ENCODE measurements at places on chromosomes 13 and 19.

DNA sequence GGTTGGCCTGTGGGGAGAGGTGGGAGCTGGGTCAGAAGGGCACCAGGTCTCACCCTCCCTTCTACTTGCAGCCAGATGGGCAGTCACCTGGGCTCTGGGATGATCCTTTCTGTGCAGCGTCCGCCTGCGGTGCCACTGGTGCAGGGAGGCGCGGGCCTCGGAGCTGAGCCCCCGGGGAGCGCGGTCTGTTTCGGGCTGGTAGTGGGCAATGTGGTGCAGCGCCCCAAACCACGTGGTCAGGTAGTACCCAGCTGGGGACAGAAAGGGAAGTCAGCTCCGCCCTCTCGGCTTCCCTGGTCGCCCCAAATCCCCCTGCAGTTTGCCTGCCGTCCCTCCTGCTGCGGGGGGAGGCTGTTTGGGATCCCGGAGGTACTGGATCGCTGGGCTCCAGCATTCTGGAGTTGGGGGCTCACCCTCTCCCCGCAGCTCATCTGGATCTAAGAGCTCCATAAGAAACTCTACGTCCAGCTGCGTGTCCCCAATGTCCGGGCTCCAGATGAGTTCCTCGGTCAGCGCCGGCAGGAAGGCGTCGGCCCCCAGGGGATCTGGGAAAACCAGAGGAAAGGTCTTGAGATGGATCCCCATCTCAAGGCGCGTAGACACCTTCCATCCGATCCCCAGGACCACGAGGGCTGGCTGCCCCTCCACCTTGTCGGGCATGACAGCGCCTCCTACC lies 8.8 kb downstream of the RINL start:
- DNase-seq, result no peak

- no peak for DNase-seq
These were observed 46.0 kb upstream of the ZNF681 start for GRCh38 chr19:23804676-23805075.

DNA sequence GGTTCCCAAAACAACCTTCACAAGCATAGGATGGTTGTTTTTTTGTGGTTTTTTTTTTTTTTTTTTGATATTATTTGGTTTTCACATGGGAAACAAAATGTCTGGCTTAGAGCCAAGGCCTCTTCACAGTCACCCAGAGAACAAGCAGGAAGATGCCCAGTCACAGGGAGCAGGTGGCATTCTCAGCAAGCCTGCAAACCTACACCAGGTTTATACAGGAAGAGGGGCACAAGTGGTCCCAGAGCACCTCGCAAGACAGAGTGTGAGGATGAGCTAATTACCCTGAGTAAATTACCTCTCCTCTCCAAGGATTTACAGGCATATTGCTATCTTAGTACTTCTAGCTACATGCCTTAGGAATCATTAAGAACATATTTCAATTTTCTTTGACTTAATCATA lies 1375.6 kb downstream of the EFNB2 start:
- DNase-seq, result no peak

GRCh38 chr19:21322528-21322927 lies 6.7 kb downstream of the ZNF708 start:
- DNase-seq, result no peak

GRCh38 chr13:94333131-94333820 lies 146.2 kb downstream of the DCT start:
- no peak for DNase-seq

DNA sequence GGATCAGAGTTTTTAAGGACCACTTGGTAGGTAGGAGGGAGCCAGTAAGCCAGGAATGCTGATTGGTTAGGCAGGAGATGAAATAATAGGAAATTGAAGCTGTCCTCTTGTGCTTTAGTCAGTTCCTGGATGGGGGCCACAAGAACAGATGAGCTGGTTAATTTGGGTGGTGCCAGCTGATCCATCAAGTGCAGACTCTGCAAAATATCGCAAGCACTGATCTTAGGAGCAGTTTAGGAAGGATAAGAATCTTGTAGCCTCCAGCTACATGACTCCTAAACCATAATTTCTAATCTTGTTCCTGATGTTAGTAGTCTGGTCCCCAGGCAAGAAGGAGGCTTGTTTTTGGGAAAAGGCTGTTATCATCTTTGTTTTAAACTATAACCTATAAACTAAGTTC lies 117.9 kb upstream of the GPR12 start:
- no peak for DNase-seq

- no peak for DNase-seq
These were observed 7.8 kb downstream of the CEACAM4 start for GRCh38 chr19:41619018-41619556.

- no peak for DNase-seq
These were observed 110.9 kb upstream of the FRY start for GRCh38 chr13:31920727-31921100.

DNA sequence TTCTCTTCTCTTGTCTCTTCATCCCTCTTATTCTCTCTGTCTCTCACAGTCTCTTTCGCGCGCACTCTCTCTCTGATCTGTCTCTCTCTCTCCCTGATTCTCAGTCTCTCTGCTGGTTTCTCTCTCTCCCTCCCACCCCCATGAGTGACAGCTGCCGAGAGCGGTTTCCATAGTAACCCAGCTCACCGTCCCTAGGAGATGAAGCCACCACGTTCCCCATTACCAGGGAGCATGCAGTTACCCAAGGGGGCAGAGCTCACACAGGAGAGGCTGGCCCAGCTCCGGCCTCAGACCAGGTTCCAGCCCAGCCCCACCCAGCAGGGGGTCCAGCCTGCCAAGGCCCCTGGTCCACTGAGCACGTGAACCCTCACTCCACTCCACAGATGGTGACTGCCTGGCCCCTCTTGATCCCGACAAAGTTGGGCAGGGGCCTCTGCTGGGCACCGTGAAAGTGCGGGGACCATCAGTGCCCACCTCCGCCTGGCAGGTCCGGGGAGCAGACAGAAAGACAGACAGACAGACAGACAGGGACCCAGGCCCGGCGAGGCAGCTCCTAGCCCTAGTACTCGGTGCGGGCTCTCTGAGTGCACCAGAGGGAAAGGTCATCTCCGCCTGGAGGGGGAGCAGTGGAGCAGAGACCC lies 50.6 kb downstream of the CELF5 start:
- peak; percentile 71 for DNase-seq

- DNase-seq, result no peak
These were observed 1397.3 kb upstream of the MIR17HG start for GRCh38 chr13:89950225-89950624.

- peak; percentile 51 for DNase-seq
These were observed 12.9 kb downstream of the COL4A2 start for GRCh38 chr13:110319774-110320509.

DNA sequence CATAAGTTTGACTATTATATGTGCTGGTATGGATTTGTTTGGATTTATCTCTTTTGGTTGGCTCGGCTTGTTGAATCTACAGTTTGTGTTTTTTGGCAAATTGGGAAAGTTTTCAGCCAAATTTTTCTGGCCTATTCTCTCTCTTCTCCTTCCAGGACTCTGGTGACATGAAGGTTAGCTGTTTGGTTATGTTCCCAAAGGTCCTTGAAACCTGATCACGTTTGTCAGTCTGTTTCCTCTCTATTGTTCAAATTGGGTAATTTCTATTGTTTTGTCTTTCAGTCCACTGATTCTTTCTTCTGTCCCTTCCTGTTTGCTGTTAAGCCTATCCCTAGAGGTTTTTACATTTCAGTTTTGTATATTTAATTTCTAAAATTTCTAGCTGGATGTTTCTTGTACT lies 81.5 kb upstream of the SHISA2 start:
- DNase-seq, result no peak

DNA sequence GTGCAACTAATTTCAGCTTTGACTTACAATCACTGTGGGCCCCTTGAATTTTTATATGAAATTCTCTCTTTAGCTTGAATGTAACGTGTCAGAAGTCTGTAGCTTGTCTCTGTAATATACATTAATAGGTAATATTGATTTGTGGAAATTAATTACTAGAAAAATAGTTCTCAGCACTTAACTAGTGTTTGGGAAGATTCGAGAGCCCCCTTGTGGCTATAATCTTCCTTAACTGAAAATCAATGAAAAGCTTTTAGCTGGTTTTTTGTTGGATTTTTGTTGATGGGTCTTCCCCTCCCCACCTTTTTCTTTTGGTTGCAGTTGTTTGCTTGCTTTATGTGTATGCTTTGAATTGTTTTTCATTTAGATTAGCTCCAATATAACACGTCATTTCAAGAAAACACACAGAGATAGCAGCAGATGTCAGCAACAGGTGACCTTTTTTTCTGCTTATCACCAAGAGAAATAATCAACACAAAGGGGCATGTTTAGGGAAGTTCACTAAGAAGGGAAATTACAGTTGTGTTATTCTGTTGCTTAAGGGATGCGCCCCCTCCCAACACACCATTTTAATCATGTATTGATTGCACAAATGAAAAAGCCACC lies 176.8 kb downstream of the OXGR1 start:
- DNase-seq, result no peak

Measured in HTR-8/SVneo (cell line).